MG63 (cell line): ENCODE measurements at places on chromosomes 11 and 22. TPM values are rescaled to one million over a fixed set of nuclear protein-coding genes. Genes with fewer than 3 reads are reported as not detected.

The MAPK8IP1 gene
- total RNA-seq, result 2.6 and 15.5 TPM in 2 replicates

The HPX gene
- 0.20 TPM in 1 of 2 replicates, not detected in the other for total RNA-seq

DNA sequence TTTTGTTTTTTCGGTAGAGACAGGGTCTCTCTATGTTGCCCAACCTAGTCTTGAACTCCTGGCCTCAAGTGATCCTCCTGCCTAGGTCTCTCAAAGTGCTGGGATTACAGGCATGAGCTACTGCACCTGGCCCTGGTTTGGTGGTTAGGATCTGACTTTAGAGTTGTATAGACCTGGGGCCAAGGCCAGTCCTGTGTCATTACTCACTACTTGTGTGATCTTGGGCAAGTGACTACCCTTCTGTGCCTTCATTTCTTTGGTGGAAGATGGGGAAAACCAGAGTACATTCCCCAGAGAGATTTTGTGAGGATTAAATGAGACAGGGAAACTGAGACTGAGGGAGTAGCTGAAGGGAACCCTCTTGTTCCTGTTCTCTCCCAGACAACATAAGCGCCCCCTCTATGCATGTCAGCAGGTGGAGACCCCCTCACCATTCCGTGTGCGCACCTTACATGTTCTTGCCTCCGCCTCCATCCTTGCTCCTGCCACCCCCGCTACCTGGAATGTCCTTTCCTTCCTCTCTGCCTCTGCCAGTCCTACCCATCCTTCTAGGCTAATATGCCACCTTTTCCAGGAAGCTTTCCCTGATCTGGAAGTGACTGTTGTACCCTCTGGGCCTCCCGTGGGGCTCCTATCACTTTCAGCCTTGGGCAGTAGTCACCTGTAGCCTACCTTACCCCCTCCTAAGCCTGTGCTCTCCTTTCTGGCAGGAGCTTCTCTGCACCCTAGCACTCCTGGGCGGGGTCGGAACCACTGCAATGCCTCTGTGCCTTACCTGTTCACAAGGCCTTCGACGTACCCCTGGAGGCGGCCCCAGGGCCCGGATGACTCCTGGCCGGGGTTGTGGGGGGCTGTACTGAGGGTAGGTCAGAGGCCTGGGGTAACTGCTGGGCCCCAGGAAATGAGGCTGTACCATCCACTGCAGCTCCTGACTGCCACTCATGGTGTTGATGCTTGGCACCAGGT, 3.9 kb downstream of the FOSL1 start:
- DNase-seq, result no peak

The PLEKHA7 gene
- total RNA-seq, result not detected in 2 replicates

GRCh38 chr11:78982473-78982872, 407.8 kb upstream of the NARS2 start:
- DNase-seq, result no peak

DNA sequence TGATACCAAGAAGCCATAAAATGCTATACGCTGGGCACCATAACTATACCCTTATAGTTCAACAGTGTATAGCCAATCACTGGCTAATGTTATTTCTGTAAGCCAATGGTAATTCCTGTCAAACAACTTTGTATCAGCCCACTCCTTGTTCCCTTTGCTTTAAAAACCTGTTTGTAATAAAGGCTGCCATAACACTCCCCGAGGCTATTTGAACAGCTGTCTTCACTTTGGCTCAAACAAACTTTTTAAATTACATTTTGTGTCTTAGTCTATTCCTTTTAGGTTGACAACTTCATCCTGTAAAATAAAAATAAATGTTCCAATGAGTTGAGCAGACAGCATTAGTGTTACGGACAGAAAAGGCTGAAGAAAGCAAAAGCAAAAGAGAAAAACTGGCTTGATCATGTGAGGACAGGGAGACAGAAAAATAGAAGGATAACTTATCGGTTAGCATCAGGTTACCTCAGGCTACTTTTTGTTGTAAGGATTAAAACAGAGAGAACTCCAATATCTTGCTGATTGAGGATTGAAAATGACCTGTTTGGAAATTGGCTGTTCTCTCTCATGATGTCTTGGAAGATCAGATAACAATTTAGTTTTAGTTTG, 95.0 kb downstream of the AASDHPPT start:
- no peak for DNase-seq

DNA sequence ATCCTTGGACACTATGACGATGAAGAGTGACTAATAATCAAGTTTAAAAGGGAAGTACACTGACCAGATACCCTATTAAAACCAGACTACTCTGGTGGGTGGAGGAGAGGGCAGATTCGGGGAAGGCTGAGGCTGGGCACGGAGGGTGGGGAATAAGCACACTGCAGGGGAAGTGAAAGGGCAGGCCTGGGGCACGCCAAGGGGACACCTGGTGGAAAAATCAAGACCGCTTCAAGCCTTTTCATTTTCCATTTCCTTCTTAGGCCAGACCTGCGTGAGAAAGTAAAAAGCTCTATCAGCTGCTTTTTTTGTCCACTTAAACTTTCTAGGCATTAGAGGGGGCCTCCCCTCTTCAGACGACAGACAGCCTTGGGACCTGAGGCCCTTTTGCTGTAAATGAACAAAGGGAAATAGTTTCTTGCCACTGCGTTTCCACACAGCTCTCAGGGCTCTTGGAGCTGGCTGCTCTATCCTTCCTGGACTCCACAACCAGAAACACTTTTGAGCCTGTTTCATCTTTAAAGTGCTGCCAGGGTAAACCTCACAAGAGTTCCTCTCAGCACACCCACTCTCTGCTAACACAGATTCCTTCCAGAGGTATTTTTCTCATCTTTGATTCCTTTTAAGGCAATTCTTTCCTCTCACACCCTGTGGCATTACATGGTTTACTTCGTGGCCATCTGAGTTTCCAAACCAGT, 25.0 kb upstream of the SERPIND1 start:
- no peak for DNase-seq

- no peak for DNase-seq
Measured at GRCh38 chr22:35733791-35734516, 16.3 kb downstream of the APOL5 start.
